Stimulated activated CD8-positive, alpha-beta memory T cell treated with anti-CD3 and anti-CD28 coated beads, Interleukin-7, amount 100 ng/mL, for 4 hours (primary cell): ENCODE measurements at places on chromosomes 5 and 9.

- DNase-seq = no peak
These were observed 7.6 kb downstream of the TSPAN17 start for GRCh38 chr5:176654856-176655255.

GRCh38 chr5:171596391-171596878, 177.0 kb downstream of the FGF18 start:
- DNase-seq = no peak

DNA sequence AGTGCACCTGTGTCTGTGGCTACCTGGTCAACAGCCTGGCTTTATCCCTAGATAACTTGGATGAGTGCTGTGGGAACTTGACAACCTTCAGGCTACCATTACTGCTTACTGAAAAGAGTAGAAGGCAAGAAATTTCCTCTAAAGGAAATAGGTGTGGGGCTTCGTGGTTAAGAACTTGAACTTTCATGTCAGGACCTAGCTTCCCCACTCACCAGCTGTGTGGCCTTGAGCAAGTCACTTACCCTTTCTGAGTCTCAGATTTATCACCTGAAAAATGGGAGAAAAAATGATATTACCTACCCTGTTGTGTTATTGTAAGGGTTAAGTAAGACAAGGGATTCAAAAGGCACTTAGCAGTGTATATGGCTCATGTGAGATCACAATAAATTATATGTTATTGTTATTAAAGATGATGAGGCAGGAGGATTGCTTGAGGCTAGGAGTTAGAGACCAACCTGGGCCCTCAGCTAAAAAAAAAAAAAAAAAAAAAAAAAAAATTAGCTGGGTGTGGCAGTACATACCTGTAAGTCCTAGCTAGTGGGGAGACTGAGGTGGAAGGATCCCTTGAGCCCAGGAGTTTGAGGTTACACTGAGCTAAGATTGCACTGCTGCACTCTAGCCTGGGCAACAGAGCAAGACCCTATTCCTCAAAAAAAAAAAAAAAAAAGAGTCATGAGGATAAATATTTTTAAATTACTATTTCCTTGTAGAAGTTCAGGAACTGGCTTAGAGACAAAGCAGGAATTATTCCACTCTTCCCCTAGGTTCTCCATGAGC, 97.0 kb upstream of the SPRY4 start:
- DNase-seq = no peak

- DNase-seq = no peak
These were observed 29.1 kb upstream of the ZFAND5 start for GRCh38 chr9:72394066-72394465.

DNA sequence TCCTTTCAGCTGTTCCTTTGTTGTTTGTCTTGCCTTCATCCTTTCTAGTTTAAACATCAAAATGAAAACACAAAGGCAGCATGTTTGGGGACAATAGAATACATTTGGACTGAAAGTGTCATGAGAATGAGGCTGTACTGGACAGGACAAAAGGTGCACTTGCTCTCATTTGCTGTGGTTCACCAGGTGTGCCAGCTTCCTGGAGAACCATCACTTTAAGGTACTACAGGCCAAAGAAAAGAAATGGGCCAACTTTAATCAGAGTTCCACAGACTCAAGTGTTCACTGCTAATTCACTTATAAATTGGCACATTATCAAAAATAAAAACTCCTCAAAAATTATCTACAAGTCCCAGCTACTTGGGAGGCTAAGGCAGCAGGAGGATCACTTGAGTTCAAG, 53.8 kb downstream of the ABHD17B start:
- DNase-seq = no peak

DNA sequence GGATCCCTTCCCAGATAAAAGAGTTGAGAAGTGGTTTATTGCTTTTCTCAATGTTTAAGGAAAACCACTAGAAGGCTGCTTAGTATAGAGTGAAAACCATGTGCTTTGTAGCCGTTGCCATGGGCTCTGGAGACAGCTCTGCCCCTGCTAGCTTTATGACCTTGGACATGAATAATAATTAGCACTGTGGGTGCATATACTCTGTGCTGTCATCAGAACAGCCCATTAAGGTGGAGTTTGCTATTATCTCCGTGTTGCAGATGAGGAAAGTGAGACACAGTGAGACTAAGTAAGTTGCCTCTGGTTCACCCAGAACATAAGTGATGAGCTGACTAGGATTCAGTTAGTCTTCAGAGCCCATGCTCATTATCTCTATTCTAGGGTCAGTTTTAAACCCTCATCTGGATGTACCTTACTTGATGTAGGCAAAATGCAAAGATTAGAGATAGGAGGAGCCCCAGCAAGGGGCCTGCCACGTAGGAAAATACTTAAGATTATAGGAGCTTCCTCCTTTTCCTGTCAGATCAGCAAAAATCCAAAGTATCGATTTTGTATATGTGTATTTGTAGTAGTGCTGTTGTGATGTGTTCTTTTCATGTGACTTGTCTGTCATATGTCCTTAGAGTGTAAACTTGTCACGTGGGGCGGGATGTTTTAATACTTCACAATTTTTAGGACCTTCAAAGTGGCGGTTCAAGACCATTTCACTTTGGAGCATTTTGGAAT, 102.5 kb downstream of the TLE4 start:
- no peak for DNase-seq

- no peak for DNase-seq
These were observed 36.1 kb downstream of the ABLIM3 start for GRCh38 chr5:149177339-149177843.

DNA sequence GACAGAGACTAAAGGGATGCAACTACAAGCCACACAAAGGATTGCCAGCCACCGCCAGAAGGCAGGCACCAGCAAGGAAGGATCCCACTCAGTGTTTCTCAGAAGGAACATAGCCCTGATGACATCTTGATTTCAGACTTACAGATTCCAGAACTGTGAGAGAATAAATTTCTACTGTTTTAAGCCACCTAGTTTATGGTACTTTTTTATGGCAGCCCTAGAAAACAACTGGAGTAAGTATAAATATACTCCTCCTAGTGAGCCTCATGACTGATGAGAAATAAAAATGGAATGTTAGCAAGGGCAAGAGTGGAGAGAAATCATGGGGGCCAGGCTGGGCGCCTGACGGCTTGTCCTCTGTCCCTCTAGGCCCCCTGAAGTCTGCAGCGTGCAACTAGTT, 307.3 kb downstream of the PIK3R1 start:
- no peak for DNase-seq
